ENCODE measurements at places on chromosomes 12 and 14.

DNA sequence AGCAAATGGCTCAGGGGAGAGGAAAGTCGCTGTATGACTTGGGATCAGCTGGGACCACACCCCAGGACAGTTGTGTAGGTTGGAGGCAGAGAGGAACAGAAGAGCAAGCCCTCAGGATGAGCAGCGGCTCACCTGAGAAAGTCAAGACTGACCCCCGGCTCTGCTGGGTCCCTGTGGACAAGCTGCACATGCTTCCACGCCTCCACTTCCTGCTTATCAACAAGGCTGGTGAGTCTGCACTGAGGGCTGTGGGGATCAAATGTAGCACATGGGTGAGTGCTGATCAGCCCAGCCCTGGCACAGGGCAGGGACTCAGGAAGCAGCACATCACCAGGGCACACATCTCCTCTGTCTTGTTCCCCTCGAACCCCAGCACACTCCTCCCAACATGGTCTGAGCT, 92.1 kb downstream of the CHGA start:
- DNase-seq, result no peak

DNA sequence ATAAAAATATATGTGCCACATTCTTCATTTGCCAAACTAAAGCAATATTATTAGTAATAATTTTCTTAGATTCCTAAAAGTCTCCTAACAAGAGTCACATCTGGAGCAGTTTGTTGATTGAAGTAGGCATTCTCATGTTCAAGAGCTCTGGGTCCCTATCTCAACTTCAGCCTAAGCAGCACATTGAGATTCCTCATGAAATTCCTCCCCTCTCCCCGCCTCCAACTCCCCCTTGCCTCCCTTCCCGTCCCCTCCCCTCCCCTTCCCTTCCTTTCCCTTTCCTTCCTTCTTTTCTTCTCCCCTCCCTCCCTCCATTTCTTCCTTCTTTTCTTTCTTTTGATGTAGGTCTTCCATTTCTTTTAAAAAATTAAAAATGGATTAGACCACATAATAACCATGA, 48.7 kb upstream of the NAV3 start:
- DNase-seq, result no peak

- DNase-seq, result no peak
Observed at GRCh38 chr12:124348659-124349380, 53.9 kb downstream of the RFLNA start.

DNA sequence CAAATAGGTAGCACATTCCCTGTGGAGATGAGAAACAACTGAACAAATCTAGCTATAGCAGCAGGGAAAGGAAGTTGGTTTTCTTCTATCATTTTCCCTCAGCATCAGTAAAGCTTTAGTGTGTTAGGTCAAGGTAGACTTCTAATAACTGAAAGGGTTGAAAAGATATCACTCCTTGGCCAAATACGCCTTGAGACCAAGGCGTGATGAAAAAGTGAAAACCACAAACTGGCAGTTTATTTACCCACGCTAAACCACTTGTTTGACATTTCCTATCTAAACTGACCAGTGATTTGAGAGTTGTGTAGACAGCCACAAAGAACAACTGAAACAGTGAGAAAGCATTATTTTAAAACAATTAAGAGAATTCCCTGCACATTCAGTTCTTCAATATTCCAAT, 99.6 kb upstream of the SOX5 start:
- no peak for DNase-seq

DNA sequence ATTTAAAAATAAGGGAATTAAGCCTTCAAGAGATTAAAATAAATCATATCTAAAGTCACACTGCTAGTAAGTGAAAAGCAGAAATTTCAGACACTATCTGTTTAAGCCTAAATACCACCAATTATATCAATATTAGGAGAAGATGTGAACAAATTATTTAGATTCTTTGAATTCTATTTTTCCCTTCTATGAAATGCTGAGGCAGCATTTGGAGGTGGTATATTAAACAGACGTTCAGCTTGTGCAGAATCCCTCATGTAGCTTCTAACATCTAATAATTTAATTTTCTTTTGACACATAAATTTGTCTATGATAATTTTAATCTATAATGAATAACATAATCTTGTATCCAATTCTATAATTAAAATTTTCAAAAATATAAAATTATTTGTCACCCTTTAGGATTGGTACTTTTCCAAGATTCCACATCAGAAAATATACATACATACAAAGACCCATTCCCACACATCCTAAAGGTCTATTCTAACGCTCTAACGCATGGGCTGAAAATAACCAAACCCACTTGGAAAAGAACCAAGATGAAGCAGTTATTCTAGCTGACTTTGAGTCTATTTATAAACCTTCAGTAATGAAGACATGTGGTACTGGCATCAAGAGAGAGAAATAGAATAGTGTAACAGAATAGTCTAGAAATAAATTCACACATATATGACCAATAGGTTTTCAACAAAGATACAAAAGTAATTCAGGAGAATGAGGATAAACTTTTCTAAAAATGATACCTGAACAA, 751.8 kb downstream of the GALC start:
- DNase-seq, result no peak

DNA sequence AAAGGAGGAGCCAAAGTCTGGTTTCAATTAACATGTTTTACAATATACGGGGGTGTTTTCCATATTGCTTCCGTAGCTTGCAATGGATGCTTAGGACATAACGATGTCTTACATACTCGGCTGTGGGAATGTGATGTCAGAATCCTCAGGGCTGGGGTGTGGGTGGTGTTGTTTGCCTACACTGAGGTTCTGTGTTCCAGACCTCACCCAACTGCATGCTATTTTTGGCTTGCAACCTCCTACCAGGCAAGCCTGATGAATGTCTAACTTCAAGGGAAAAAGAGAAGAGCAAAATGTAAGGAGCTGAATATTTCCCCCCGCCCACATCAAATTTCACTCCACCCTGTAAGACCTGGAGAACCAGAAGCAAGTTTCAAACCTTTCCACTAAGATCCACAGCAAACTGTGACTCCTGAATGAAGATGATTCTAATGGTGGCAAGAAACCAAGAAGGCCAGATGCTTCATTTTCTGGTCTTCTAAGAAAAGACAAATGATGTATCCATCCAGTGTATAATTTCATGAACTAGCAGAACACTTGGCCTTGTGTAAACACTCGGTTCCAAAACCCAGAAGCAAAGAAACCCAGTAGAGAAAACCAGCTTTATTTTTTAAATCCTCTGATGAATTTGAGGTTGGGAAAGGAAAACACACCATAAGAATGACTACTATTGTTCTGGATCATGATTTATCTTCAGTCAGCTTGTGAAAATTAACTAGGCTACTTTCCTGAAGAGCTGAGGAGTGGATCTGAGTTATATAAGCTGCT, 227.9 kb downstream of the DACT1 start:
- DNase-seq, result no peak

DNA sequence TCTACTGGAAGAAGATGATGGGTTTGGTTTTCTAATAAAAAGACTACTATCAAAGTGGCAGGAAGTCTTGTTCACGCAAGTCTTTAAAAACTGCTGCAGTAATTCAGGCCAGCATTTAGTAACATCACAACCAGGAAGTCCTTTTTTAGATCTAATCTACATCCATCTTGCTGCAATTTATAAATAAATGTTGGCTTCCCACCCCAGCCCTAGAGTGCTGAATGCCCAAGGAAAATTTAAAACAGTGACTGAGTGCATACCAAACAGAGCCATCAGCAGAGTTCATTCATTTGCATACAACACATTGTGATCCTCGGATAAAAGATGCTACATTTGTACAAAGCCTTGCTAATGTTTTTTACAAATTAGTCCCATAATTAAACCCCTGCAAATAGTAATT, 72.1 kb downstream of the PHLDA1 start:
- DNase-seq, result no peak

GRCh38 chr14:44944107-44944506, 17.6 kb downstream of the KLHL28 start:
- no peak for DNase-seq

DNA sequence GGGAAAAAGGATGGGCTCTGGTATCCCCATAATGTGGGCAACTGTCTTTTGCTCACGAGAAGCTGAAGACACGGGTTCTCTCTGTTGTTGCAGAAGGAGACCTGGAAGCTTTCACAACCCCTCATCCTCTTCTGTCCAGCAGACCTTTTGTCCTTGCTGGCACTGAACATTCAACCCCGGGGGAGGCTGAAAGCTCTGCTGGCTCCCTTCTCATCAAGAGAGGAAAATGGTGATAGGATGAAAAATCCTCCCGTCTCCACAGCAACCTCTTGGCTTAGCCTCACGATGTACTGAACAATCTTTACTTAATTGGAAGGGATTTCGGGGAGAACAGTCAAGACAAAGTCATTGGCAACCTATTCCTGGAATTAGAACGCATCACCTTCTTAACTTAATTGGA, 39.0 kb downstream of the ELK3 start:
- DNase-seq, result no peak

- no peak for DNase-seq
Observed at GRCh38 chr14:101590616-101591015, 29.3 kb downstream of the DIO3 start.

GRCh38 chr12:2306735-2307134, 253.9 kb downstream of the CACNA1C start:
- no peak for DNase-seq

DNA sequence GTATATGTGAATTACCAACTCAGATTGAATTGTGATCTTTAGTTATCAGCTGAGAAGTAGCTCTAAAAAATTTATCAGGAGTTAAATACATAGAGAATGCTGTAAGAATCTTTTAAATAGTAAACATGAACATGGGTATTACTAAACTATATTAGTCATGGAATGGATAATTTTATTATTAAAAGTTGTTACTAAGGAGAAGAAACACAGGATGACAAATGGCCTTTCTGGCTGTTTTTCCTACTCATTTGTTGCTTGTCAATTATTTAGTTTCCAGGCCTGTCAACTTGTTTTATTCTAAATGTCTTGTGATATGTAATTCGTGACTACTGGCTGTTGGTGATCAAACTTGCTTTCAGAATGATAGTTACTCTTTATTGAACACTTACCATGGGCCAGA, 58.7 kb downstream of the KTN1 start:
- no peak for DNase-seq

DNA sequence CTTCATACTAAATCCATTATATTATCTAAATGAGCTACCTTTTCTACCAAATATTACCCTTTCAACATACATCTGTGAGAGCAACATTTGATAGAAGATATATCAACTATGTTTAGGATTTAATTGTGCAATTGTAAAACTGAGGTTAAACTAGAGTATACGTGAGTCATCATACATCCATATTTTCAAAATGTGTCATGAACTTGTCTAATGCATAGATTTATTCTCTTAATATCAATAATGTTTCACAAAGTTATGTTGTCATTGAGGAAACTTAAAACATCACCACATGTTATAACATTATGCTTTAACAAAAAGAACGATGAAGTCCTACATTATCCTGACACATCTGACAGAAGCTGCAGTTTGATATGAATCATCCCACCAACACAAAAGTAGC, 645.5 kb upstream of the NOVA1 start:
- no peak for DNase-seq

GRCh38 chr14:89635615-89636014, 218.6 kb upstream of the FOXN3 start:
- DNase-seq, result no peak

DNA sequence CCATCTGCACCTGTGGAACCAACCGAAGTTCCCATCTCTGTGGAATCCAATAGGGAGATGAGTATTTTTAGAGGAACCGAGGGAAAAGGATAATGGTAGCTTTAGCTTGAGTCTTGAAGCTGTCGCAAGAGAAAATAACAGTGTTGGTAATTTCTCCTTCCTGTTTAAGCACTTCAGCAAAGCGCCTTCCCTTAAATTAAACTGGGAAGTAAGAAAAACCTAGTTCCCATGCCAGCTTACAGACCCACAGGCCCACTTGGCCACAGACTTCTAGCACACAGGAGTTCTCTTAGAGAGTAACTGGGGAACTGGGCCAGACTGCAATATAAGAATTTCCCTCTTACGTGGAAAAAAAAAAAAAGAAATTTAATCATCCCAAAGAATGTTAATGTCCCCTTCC, 223.8 kb downstream of the EFCAB11 start:
- DNase-seq, result no peak

- DNase-seq, result peak; percentile 5
Observed at GRCh38 chr12:28191051-28192048, 1.1 kb downstream of the CCDC91 start.

GRCh38 chr12:13167226-13167625, 29.3 kb upstream of the EMP1 start:
- DNase-seq, result no peak

DNA sequence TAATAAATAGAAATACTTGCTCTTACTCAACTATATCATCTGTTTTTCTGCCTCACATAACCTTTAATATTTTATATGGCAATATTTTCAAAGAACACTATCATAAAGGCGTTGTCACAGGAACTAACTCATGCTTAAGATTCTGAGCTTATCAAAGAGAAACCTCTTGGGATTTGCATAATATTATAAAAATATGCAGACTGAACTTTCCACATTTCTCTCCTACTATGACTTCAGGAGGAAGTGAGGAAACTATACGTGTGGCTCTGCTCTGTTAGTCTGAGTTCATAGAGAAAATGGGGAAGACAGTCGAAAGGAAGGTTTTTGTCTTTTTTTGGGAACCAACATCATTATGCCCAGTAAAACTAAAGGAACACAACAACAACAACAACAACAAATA, 124.7 kb downstream of the GARIN6 start:
- DNase-seq, result no peak

DNA sequence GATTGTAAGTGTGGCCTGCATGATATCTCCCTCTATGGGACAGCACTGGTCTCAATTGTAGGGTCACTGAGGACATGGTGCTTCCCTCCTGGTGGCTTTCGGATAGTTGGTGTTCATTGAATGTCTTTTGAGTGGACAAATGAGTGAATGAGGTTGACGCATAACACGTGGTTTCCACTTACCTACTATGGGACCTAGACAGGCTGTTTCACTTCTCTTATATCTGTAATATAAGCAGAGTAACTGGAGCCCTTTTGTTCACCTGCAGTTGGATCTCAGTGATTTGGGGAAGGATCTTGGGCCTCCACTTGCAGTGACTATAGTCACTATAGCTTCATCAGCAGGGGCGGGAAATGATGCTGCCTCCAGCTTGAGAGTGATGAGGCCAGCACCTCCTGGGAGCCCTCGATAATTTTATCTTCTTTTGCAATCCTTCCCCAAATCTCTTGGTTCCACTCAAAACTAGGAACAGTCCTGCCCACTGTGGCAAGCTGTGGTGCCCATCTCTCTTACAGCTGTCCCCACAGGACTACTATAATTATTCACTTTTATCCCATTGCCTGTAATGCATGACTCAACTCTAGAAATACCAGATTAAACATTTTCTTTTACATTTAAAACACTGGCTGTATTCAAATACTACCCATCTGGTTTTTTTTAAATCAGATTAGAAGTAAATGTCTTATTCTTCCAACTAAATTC, 242.9 kb downstream of the CHST11 start:
- no peak for DNase-seq
